ENCODE measurements at places on chromosomes 2 and 18. TPM values are rescaled to one million over a fixed set of nuclear protein-coding genes. Genes with fewer than 3 reads are reported as not detected.

The PSMA8 gene
- total RNA-seq: not detected

The AOX1 gene
- 560 TPM for total RNA-seq

The IL1F10 gene
- not detected for total RNA-seq

The GATA6 gene
- total RNA-seq: 13.4 TPM

The FBXO15 gene
- 1.7 TPM for total RNA-seq

The DLGAP1 gene
- total RNA-seq: 0.09 TPM

The CYP27A1 gene
- 463 TPM for total RNA-seq

The PRKAG3 gene
- total RNA-seq: not detected

The POTEC gene
- not detected for total RNA-seq

The MTCL1 gene
- 2.0 TPM for total RNA-seq

The CRYGC gene
- total RNA-seq: not detected

The FIGN gene
- 7.1 TPM for total RNA-seq

The HES6 gene
- 6.3 TPM for total RNA-seq

The CABLES1 gene
- 7.4 TPM for total RNA-seq

The MYO3B gene
- total RNA-seq: not detected

The SIX3 gene
- not detected for total RNA-seq

The GNAL gene
- total RNA-seq: 0.78 TPM

The NPPC gene
- total RNA-seq: not detected

The HOXD11 gene
- not detected for total RNA-seq

The NCKAP5 gene
- total RNA-seq: 4.4 TPM

The AAMP gene
- 40.0 TPM for total RNA-seq

The AGFG1 gene
- total RNA-seq: 45.6 TPM

The TYMS gene
- total RNA-seq: 1.6 TPM

The TM4SF20 gene
- total RNA-seq: not detected

The DYNAP gene
- total RNA-seq: not detected

The GPR55 gene
- not detected for total RNA-seq

The SPAG16 gene
- total RNA-seq: 9.0 TPM

The C2orf66 gene
- total RNA-seq: not detected

The IKZF2 gene
- total RNA-seq: 3.0 TPM

The ECEL1 gene
- total RNA-seq: 0.86 TPM

The SMYD1 gene
- not detected for total RNA-seq

The EFR3B gene
- total RNA-seq: 0.16 TPM

The CSRNP3 gene
- total RNA-seq: 0.25 TPM

The ALLC gene
- 0.31 TPM for total RNA-seq

The CNGA3 gene
- total RNA-seq: not detected

The ARHGEF4 gene
- total RNA-seq: 0.49 TPM

The SERPINB10 gene
- total RNA-seq: not detected

The LRRC30 gene
- total RNA-seq: not detected

The ALPG gene
- total RNA-seq: not detected

The EIPR1 gene
- 40.6 TPM for total RNA-seq

The PDCD1 gene
- total RNA-seq: 0.19 TPM

The KCNF1 gene
- not detected for total RNA-seq

The SLC4A5 gene
- 0.60 TPM for total RNA-seq

The HSPD1 gene
- total RNA-seq: 241 TPM

The ELOA2 gene
- total RNA-seq: not detected

The KCNIP3 gene
- total RNA-seq: 1.0 TPM

The PDE11A gene
- 8.8 TPM for total RNA-seq

The SPP2 gene
- 83.0 TPM for total RNA-seq

The SLC40A1 gene
- 113 TPM for total RNA-seq

The LYPD6B gene
- not detected for total RNA-seq

The NOSTRIN gene
- 7.4 TPM for total RNA-seq

The IL18RAP gene
- total RNA-seq: 0.38 TPM

The MAP3K19 gene
- total RNA-seq: not detected

The CFAP221 gene
- total RNA-seq: 5.8 TPM

The RIT2 gene
- total RNA-seq: not detected

The RESP18 gene
- total RNA-seq: not detected

The LRRTM1 gene
- not detected for total RNA-seq
